Glomerular endothelial cell (primary cell): ENCODE measurements at places on chromosomes 7 and 10. TPM values are rescaled to one million over a fixed set of nuclear protein-coding genes. Genes with fewer than 3 reads are reported as not detected.

HABP2 gene
- 0.18 and 0.48 TPM in 2 replicates for total RNA-seq

CALML5 gene
- total RNA-seq: not detected in 2 replicates

BNIP3 gene
- total RNA-seq: 127 and 134 TPM in 2 replicates

EXOC6 gene
- 21.7 and 37.6 TPM in 2 replicates for total RNA-seq

CARD11 gene
- total RNA-seq: 3.5 and 4.6 TPM in 2 replicates

ZNF804B gene
- not detected in 2 replicates for total RNA-seq

THAP5 gene
- total RNA-seq: 17.6 TPM in 2 replicates

HECW1 gene
- total RNA-seq: not detected in 2 replicates

CTNNA3 gene
- not detected in 2 replicates for total RNA-seq

ADARB2 gene
- total RNA-seq: 0.23 and 0.39 TPM in 2 replicates

CNOT4 gene
- 10.0 and 16.0 TPM in 2 replicates for total RNA-seq

FEZF1 gene
- not detected in 2 replicates for total RNA-seq

TLX1 gene
- not detected in 2 replicates for total RNA-seq

NT5C3A gene
- 11.1 and 18.8 TPM in 2 replicates for total RNA-seq

PVRIG gene
- total RNA-seq: 0.12 TPM in 1 of 2 replicates, not detected in the other

PLAC9 gene
- total RNA-seq: 0.93 TPM in 1 of 2 replicates, not detected in the other

SEMA3E gene
- total RNA-seq: 0.10 and 1.2 TPM in 2 replicates

HOXA3 gene
- total RNA-seq: 5.5 and 6.1 TPM in 2 replicates

TEX36 gene
- not detected in 2 replicates for total RNA-seq
